ENCODE measurements at places on chromosomes 7 and 10. TPM values are rescaled to one million over a fixed set of nuclear protein-coding genes. Genes with fewer than 3 reads are reported as not detected.
A peak's percentile ranks its signal among the peaks of the same experiment; 100 is the strongest.

DNA sequence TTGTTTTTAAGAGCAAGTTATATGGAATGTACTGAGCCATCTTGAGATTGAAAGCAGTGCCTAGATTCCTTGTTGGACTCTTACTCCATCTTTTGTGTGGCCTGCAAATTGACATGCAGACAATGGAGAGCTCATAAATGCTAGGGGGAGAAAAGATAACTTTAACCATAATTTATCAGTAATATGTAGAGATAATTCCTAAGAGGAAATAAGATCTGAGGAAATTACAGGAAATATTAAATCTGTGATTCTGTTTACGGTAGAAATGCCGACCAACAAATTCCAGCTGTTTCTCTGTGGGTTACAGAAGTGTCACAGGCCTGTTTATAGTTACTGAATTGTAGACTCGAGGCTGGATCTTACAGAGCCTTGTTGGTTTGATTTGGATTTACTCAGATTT lies 348.0 kb downstream of the SUGCT start:
- DNase-seq, result no peak

The ZNF853 gene
- 2.2 TPM for total RNA-seq

DNA sequence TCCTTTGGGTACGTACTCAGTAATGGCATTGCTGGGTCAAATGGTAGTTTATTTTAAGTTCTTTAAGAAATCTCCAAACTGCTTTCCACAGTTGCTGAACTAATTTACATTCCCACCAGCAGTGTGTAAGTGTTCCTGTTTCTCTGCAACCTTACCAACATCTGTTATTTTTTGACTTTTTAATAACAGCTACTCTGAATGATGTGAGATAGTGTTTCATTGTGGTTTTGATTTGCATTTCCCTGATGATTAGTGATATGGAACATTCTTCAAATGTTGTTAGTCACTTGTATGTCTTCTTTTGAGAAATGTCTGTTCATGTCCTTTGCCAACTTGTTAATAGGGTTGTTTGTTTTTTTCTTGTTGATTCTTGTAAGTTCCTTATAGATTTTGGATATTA lies 558.9 kb downstream of the SH2D4B start:
- no peak for DNase-seq

DNA sequence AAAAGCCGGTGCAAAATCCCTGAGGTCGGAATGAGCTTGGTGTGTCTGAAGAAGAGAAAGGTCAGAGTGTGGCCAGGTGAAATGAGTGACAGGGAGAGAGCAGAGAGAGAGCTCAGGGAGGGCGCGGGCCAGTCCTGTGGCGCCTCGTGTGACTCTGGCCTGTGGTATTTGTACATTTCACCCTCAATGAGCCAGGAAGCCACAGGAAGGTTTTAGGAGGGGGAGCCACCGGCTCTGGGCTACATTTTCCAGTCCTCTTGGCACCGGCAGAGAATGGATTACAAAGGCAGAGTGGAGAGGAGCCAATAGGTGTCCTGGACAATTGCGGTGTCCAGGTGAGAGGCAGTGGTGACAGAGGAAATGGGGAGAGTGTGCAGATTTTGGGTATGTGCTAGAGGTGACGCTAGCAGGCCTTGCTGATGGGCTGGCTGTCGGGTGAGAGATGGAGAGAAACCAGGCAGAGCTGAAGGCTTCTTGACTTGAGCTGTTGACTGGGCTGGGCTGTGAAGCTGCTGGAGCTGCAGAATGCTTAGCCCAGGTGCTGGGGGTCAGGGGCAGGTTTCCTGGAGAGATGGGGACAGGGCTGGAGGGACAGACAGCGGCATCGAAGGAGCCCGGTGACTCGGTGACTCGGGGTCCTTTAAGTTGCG lies 38.1 kb downstream of the COL13A1 start:
- no peak for DNase-seq

DNA sequence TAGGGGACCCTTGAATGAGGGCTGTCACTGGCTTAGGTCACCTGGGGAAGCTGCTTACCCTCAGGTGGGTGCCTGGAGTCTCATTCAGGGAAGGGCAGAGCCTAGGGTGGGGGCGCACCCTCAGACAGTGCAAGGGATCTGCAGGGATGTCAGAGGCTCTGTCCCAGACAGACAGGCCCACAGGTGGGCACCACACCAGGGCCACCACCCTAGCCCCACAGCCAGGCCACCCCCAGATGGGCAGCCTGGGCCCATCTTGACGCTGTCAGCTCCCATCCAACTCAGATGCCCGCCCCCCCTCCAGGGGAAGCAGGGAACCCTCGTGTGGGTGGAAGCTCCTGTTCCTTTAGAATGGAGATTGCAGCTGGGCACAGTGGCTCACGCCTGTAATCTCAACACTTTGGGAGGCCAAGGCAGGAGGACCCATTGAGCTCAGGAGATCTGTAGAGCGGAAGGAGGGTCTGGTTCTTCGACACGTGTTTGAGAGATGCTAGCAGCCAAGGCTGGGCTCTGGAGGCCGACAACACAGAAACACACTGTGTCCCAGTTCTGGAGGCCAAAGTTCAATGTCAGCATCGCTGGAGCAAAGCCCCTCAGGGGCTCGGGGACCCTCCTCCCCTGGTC lies 58.5 kb upstream of the DNAJB6 start:
- no peak for DNase-seq

The OR6V1 gene
- total RNA-seq, result not detected

The GPC2 gene
- 4.0 TPM for total RNA-seq

GRCh38 chr10:33524041-33524440 lies 189.6 kb upstream of the NRP1 start:
- DNase-seq, result no peak

GRCh38 chr7:26013551-26014083 lies 138.4 kb upstream of the NFE2L3 start:
- DNase-seq, result no peak

DNA sequence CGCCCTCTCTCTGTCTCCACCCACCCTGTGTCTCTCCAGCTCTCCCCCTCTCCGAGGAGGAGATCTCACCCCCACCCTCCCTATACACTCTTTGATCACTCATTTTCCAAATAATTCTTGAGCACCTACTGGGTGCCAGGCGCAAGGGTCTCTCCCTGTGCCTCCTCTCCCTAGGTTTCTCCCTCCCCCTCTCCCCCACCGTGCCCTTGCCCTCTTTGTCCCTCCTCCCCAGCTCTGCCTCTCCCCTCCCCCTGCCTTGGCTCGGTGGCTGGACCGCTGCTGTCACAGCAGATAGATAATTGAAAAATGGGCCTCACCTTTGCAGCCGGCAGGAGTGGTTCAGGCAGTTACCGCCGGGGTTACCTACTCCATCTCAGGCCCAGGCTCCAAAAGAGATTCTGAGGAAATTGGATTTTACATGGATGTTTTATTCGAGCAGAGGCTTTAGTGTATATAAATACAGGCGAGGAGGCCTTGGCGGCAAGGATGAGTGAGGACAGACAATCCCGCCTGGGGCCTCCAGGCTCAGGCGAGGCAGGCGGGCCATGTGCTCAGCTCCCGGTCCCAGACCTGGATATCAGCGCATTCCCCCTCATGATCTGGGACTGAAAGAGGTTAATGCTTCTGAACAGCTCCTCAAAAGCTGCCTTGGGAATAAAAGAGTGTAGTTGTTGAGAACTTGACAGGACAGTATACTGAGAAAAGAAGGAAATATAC lies 60.8 kb upstream of the BTRC start:
- no peak for DNase-seq

GRCh38 chr7:22420008-22420407 lies 63.1 kb upstream of the RAPGEF5 start:
- DNase-seq, result no peak

The NUDCD3 gene
- 77.7 TPM for total RNA-seq

The CRYGN gene
- total RNA-seq, result not detected

The GPR26 gene
- not detected for total RNA-seq

DNA sequence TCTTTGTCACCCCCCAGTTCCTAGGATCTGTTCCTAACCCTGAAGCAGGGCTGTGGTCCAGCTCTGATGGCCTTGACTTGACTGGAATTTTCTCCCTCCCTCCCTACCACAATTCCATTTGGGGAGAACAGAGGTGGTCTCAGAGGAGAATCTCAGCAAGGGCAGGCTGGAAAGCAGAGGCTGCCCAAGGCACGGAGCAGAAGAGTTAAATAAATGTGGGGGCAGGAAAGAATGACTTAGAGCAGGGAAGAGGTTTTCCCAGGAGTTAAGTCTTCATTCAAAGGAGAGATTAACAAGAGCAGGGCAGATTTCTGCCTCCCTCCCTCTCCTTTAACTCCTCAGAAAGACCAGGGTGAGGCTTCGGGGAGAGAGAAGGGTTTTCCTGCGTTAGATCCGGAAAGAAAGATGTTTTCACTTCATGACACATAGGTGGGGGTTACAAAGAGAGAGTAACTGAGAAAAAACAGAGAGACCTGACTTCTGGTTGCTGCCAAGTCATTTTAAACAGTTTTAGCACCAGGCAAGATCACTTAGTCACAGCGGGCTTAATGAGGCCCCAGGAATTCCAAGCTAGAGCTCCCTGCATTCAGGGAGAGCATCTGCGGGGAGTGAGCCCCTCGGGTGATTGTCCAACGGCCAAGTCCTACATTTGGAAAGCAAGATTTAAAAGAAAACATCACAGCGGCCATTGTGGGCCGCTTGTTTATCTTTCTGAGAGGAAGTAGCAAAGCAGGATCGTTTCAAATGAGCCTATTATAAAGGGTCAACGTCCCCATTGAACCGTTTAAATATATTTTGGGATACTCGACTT lies 78.7 kb downstream of the ARHGAP22 start:
- DNase-seq, result no peak

DNA sequence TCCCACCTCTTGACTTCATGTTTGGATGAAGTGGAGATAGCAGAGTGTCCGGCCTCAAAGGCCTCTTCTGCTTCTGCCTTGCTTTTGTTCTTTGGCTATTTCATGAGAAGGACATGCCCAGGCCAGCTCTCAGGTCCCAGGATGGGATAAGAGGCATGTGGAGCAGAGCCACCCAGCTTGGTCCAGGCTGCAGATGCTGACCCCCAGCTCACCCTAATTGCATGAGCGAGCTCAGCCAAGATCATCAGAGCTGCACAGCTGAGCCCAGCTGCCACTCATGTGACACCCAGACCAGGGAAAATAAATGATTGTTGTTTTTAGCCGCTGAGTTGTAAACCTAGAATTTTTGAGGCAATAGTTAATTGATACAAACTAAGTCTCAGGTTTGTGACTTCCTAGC lies 230.0 kb downstream of the PHF14 start:
- peak; percentile 24 for DNase-seq

GRCh38 chr7:141433698-141434097 lies 117.5 kb upstream of the AGK start:
- no peak for DNase-seq

DNA sequence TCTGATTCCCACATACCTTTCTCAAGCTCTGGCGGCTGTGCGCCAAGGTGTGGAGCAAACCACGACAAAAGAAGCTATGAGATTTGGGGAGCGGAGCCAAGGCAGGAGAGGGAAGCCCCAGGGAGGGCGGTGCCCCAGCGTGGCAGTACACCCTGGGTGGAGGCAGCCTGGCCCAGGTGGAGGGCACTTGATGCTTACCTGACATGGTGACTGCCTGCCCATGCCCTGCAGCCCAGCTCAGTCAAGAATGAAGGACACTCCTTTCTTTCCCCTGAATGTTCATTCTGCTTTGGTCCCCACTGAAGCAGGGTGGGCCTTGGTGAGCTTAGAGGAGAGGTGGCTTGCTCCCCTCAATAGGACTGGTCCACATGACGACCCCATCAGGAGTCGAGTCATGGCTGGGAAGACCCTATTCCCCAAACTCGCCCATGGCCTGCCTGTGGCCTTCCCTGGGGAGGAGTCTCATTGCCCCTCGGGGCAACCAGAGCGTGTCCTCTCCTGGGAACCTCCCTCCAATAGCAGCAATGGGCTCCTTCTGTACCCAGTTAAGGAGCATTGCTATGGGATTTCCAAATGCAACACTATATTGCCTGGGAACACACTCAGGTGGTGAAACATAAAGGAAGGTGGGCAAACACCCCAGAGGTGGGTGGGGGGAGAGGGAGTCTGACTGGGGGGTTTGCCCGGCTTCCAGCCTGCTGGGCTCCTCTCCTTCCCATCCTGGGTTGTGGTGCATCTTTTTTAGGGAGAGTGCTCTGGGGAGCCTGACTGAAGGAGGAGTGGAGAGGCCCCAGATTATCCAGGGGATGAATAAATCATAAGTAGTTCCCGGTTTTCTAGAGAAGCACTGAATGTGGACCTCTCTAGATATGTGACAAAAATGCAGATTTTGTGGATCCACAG lies 22.7 kb downstream of the RAMP3 start:
- DNase-seq, result no peak

- no peak for DNase-seq
Observed at GRCh38 chr7:69790977-69791724, 192.9 kb downstream of the AUTS2 start.

DNA sequence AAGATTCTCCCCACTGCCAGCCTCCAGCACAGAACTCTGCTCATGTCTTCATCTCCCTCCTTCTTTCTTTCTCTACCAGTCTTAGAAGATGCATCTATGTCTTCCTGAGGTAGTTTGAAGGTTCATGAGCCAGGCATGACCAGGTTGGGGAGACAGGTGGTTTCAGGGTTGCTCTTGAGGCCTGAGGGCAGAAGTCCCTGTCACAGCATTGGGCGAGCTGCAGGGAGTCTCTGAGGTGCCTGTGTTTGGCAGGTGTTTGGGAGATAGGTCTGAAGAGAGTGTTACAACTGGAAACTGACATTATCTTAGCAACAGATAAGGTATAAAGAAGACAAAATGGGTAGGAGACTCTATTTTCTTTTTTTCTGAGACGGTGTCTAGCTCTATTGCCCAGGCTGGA lies 18.7 kb downstream of the PRSS2 start:
- DNase-seq, result no peak

DNA sequence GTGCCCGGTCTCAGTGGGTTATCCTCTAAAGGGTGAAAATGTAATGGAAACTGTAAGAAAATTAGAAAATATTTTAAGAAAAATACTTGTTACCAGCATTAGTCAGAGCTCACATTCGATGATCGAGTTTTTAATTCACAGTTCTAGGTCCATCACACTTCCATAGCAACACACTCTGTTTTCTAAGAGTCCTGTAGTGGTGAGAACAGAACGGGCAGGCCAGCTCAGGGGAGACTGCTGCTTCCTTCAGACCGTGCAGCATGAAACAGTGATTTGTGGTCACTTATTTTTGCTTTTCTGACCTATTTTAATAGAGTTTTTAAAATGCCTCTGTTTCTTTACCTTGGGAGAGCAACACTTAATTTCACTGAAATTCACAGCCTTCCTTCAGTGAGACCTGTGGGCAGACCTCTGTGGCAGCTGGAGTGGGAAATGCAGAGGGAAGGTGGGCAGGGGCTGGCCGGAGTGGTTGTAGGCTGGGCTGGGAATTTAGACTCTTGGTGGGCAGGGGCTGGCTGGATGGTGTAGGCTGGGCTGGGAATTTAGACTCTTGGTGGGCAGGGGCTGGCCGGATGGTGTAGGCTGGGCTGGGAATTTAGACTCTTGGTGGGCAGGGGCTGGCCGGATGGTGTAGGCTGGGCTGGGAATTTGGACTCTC lies 1.5 kb downstream of the SUN1 start:
- no peak for DNase-seq
